Foreskin keratinocyte (primary cell): ENCODE measurements at places on chromosomes 12 and 14.
A peak's percentile ranks its signal among the peaks of the same experiment; 100 is the strongest.

DNA sequence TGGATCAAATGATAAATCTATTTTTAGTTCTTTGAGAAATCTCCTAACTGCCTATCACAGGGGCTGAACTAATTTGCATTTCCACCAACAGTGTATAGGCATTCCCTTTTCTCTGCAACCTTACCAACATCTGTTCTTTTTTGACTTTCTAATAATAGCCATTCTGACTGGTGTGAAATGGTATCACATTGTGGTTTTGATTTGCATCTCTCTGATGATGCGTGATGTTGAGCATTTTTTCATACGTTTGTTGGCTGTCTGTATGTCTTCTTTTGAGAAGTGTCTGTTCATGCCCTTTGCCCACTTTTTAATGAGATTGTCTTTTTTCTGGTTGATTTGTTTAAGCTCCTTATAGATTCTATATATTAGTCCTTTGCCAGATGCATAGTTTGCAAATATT, 67.1 kb downstream of the IFNG-AS1 start:
- DNase-seq = no peak

- no peak for DNase-seq
Measured at GRCh38 chr12:53169644-53170043, 10.9 kb upstream of the ZNF740 start.

- no peak for DNase-seq
Measured at GRCh38 chr14:104509673-104510072, 69.9 kb upstream of the C14orf180 start.

- DNase-seq = no peak
Measured at GRCh38 chr12:6963791-6964413, 6.6 kb downstream of the PHB2 start.

GRCh38 chr12:110444455-110444854, 5.7 kb downstream of the ARPC3 start:
- no peak for DNase-seq

- DNase-seq = no peak
Measured at GRCh38 chr12:64745259-64745807, 13.9 kb downstream of the GNS start.

DNA sequence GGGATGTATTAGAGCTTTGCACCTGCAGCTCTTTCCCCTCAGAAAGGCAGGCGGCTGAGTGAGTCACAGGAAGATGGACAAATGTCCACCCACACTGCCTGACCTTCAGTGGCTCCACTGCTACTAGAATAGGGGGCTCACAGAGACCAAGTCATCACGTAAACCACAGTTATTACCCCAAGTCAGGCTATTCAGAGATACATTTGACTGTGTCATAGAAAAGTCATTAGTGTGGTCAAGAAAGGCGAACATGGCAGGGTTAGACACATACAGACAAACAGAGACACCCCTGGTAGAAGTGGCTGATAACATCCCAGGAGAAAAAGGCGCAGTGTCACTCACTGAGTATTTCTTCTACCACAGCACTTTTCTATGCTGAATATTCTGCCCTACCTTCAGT, 36.0 kb downstream of the GCH1 start:
- no peak for DNase-seq

GRCh38 chr14:74429221-74429691, 3.2 kb upstream of the SYNDIG1L start:
- no peak for DNase-seq

DNA sequence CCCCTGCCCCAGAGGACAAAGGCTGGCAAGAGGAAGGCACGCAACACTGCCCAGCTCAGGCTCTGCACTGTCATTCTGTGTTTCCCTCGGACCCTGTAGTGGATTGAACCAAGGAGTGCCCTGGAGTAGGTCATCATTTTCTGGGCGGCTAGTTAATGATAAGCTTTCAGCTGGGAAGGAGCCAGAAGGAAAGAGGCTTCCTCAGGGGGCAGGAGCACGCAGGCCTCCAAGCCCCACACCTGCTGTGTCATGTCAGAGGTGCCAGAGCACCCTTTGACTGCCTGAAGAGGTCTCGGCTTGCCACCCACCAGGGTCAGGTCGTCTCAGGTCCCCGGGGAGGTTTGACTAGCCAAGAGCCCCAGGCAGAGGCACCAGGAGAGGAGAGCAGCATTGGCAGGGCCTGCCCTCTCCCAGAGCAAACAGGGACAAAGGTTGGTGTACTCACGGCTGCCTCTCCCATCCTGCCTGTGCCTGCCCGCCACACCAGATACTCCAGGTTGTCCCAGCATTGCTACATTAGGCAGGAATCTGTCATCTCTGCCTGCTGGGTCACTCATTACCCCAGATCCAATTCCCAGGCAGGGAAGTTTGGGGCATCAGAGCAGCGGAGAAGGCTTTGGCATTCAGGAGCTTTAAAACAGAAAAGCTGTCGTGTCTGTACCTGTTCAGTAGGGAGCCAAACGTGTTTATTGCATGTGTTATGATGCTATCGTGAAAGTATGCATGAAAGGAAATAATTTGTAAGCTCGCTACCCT, 33.5 kb upstream of the ATP2A2 start:
- DNase-seq = peak; percentile 99

DNA sequence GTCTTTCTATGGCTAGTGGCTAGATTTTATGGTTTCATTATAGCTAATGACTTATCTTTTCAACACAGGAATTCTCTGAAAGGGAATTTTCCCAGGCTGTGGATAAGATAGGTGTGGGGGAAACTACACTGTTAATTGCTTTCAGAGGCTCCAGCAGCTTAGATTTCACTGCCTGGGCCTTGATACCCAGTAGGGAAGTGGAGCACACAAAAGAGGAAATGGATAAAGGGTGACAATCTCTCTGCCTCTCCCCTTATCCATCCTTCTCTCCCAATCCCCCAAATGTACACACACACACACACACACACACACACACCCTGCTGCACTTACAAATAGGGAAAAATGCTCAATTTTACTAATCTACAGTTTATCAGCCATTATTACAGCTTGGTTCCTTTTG, 19.1 kb downstream of the SIX4 start:
- no peak for DNase-seq

DNA sequence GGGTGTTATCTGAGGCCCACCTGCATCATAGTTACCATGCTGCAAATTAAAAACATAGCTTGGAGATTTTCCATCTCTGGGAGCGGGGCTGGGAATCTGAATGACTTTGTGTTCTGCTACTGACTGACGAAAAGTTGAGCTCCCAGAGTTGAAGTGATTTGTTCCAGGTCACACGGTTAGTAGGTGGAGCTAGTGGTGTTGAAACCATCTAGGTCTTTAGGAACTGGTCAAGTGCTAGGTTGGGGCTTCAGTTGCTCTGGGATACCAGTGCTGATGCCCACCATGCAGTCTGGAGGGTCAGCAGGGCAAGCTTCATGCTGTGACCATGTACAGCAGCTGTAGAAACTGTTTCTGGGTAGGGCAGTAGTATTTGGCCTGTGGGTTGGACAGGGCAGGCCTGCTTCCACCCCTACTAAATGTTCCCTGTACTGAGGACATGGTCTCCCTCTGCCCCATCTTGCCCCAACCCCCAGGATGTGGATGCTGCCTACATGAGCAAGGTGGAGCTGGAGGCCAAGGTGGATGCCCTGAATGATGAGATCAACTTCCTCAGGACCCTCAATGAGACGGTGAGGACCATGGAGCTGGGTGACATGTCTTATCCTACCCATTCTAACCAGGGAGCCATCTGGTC, 5.3 kb downstream of the KRT7 start:
- no peak for DNase-seq

DNA sequence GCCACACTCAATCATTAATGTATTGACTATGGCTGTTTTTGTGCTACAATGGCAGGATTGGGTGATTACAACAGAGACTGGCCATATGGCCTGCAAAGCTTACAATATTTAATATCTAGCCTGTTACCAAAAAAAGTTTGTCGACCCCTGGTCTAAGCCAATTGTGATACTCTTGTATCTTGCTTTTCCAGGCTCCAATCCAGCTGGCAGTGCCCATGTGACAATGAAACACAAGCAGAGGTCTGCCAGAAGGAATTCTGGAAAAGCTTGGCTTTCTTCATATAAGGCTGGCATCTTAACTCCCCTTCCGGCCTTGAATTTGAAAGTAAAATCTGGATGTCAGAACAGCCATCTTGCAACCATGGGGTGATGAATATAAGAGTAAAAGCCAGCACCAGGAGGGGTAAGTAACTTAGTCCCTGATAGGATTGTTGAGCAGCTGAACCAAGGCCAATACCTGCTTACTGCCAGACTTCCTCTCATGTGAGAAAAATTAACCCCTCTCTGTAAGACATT, 458.7 kb downstream of the TMTC2 start:
- DNase-seq = no peak

DNA sequence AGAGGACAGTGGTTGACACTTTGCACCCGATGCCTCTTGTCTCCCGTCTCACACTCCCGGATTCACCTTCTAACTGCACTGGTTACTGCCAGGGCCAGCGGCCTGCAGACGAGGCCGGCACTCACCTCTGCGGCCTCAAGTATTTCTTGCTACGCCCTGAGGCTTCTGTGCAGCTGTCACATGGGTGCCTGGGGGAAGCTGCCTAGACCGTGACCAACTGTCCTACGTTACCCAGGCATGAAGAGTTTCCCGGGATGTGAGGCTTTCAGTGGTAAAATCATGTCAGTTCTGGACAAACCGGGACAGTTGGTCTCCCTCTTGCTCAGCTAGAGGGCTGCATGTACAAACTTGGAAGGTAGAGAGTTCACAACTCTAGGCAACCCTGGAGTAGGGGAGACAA, 274.5 kb downstream of the GLT1D1 start:
- no peak for DNase-seq
